ENCODE measurements at places on chromosomes 12 and 14. TPM values are rescaled to one million over a fixed set of nuclear protein-coding genes. Genes with fewer than 3 reads are reported as not detected.

DNA sequence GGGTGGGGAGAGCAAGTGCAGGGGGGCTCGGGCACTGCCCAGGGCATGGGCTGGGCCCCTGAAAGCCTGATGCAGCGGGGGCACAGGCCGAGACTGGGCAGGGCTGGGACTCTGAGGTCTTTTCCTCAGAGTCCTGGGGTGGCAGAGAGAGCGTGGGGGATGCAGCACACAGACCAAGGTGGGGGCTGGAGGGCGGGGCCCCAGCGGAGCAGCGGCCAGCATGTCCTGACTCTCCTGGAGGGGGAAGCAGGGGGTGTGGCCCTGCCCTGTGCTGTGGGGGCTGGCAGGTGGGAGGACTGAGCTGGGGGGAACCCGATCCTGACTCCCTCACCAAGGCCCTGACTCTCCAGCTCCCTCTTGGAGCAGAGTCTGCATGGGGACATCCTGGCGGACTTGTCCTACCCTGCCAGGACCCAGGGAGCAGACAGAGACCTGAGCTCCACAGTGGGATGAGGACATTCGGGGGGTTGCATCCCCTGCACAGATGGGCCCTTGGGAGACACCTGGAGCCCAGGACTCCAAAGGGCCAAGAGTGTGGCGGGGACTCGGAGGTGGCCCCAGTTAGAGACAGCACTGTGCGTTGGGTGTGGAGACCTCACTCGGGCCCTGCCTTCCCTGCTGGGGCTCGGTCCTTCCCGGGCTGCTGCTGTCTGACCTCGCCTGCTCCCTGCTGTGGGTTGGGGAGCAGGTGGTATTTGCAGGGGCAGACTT is 326.1 kb downstream of the TMEM121 start:
- DNase-seq = peak; percentile 61

- DNase-seq = no peak
Measured at GRCh38 chr14:75548544-75548943, 26.3 kb downstream of the BATF start.

The TSPAN19 gene
- total RNA-seq = not detected

DNA sequence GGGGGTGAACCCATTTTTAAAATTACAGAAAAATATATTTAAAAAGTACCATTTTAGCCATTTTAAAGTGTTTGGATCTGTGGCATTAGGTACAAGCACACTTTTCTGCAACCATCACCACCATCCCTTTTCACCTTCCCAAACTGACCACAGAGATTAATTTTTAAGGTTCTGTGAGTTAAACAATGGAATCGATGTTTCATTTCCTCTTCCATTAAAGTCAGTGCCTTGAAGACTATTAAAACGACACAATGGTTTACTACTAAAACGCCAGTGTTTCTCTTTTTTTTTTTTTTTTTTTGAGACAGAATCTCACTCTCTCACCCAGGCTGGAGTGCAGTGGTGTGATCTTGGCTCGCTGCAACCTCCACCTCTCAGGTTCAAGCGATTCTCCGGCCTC is 78.1 kb upstream of the GPR68 start:
- DNase-seq = no peak

DNA sequence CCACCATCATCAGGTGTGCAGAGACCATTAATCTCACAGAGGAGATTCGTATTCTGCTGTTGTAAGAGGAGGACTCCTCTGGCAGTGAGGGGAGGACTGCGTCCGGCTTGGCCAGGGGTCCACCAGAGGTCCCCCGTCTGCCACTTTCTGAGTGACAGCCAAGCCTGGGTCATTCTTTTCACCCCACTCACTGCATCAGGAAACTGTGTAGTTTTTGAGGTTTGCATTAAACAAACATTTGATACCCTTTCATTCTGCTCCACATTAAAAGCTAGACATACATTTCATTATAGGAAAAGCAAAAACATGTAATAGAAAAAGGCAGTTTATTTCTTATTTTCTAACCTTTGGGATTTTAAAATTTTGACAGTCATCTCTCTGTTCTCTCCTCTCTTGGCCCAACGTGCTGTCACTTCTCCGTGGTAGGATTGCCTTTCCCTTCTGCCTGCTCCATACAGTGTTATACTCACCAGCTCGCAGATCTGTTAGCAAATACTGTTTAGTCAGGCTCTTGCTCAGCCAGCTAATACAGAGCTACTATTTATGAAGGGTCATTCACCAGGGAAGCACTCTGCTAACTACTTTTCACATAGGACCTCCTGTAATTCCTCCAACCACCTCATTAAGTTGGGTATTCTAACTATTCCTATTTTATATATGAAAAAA is 99.3 kb downstream of the PELI2 start:
- DNase-seq = no peak

DNA sequence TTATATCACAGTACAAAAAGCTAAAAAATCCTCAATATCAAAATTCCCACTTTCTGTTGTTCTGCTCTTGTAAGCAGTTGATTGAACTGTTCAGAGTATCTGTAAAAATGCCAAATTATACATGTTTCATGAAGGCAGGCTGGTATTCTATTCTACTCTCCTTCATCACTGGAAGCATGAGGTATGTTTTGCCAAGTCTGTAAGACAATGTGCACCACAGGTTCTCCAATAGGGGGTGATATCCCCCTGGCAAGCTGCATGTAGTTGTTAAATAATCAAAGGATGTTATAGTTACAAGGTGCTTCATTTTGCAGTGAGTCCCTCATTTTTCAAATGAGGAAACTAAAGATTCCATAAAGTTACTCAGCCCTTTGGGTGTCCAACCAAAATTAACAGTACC is 15.1 kb upstream of the NEK9 start:
- DNase-seq = no peak

The RERG gene
- total RNA-seq = 19.6 TPM

DNA sequence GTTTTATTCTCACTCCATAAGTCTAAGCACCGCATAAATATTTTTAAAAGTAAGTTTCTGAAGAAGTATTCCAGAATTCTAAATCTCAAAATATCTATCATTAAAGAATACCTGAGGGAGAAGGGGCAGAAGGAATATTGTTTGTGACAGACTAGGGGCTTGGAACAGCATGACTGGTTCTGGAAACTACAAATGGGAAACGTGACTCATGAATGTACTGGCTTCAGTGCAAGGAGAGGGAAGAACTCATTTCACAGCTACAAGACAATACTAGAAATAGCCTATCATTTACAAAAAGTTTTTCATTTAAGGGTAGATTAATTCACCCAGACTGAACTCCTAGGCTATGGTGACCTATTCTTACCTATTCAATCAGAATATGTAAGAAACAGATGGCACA is 121.3 kb downstream of the SLC25A21 start:
- no peak for DNase-seq

GRCh38 chr12:56634242-56634836 is 4.2 kb upstream of the BAZ2A start:
- peak; percentile 86 for DNase-seq

The LALBA gene
- total RNA-seq = not detected

The HRK gene
- total RNA-seq = not detected

GRCh38 chr12:116609319-116610114 is 50.3 kb downstream of the MAP1LC3B2 start:
- no peak for DNase-seq

DNA sequence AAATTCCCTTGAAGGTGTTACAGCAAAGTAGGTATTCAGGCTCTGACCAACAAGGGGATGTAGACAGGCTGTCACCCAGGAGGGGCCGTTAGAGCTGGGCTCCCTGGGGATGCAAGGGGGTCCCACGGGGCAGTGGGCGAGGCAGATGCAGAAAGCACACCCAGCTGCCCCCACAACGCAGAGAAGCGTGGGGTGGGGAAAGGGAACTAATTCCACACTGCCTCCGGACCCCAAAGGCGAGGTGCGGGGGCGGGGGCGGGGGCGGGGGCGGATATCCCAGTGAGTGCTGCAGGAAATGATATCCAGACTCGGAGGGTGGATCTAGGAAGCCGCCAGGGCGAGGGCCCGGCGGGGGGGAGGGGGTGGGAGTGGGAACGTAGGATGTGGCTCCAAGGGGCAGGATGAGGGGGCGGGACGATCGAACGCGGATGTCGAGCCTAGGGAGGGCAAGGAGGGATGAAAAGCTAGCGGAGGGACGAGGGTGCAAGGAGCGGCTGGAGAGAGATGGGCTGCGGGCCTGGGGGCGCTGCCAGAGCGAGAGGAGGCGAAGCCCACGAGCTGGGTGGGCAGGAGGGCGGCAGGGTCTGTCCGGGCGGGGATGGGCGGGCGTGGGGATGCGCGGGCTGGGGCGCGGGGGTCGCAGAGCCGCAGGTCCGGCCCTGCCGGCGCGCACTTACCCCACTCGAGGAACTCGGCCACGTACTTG is 874 bp downstream of the CDC42BPB start:
- peak; percentile 85 for DNase-seq

The INHBC gene
- total RNA-seq = not detected

GRCh38 chr12:102759466-102759865 is 157.6 kb downstream of the PAH start:
- no peak for DNase-seq

DNA sequence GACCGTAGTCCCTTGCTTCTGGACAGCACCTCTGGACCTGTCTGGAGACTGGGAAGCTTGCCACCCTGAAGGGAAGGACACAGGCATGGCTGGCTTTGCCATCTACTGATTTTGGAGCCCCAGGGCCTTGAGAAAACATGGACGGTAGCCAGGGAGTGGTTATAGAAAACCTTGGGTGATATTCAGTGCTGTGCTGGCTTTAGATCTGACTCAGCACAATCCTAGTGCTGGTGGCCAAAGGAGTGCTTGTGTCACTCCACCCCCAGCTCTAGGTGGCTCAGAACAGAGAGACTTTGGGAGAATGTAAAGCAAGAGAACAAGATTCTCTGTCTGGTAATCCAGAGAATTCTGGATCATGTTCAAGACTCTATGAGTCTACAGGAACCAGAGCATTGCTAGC is 214.5 kb upstream of the IGF1 start:
- DNase-seq = no peak

- no peak for DNase-seq
Measured at GRCh38 chr14:87877877-87878276, 115.1 kb downstream of the GALC start.

- no peak for DNase-seq
Measured at GRCh38 chr12:27246774-27247173, 2.7 kb downstream of the STK38L start.

The SERPINA10 gene
- total RNA-seq = not detected

GRCh38 chr12:101927999-101928398 is 50.6 kb downstream of the DRAM1 start:
- no peak for DNase-seq

DNA sequence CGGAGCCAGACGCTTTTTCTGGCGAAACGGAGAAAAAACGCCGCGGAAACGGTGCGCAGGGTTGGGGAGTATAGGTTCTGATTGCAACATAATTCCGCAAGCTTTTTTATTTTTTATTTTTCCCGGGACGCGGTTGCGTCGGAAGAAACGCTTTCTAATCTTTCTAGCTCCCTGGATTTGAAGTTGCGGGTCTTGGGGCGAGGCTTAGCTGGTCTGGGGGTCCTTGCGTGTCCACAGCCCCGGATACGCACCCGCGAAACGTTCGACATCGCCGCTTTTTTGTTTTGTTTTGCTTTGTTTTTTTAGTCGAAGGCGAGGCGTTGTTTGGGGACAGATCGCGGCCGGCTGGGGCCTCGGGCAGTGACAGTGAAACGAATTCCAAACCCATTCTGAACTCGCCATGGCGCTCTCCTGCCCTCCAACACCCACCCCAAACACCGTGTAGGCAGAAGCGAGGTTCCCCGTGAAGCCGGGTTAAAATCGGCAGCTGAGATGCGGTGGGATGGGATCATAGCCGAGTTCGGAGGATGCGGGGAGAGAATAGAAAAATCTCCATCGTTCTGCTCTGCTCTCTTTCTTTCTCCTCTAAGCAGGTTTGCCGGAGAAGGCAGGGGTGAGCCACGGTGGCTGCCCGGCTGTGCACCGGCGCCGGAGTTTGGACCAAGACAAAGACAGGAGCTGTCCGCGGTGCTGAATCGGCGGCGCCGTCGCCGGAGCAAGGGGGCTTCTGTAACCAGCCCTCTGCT is 8.1 kb upstream of the LHX5 start:
- DNase-seq = peak; percentile 69

The DDX47 gene
- 59.6 TPM for total RNA-seq

GRCh38 chr14:81436296-81437138 is 36.4 kb upstream of the STON2 start:
- peak; percentile 88 for DNase-seq

The CD27 gene
- total RNA-seq = 1.5 TPM

GRCh38 chr12:68976395-68976841 is 43.4 kb upstream of the CPM start:
- DNase-seq = no peak

The EIF5 gene
- total RNA-seq = 245 TPM

GRCh38 chr12:89041078-89041477 is 311.2 kb downstream of the DUSP6 start:
- DNase-seq = no peak

GRCh38 chr14:23413681-23414080 is 5.6 kb upstream of the MYH6 start:
- no peak for DNase-seq

- DNase-seq = no peak
Measured at GRCh38 chr12:121770813-121771625, 22.5 kb downstream of the RHOF start.

The TAS2R43 gene
- not detected for total RNA-seq

DNA sequence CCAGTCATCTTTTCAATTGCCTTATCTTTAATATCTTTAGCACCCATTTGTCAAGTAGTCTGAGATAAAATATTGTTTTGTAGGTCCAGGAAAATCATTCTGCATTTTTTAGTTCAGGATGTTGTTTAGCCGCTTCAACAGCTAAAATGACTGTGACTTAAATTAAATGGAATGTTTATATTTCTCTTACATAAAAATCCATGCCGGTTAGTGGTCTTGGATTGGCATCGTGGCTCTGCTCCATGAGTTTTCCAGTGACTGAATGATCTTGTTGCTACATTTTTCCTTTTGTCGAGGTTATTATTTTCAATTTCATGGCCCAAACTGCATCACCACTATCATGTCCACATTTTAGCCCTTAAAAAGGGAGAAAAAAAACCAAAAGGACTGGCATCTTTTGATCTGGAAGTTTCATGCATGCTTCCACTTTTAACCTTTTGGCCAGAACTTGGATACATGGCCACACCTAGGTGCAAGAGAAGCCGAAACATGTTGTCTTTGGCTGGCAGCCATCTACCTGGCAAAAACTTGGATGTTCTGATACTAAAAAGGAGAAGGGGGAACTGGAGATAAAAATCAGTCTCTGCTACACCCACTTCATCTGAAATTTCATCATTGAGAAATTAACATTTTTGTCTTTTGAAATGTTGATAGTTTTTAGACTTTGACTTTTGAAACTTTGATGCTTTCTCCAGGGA is 142.4 kb downstream of the OTOGL start:
- DNase-seq = no peak

The FSCB gene
- not detected for total RNA-seq

The TCHP gene
- 16.5 TPM for total RNA-seq

The CHST11 gene
- total RNA-seq = 56.6 TPM

The RPGRIP1 gene
- total RNA-seq = 1.7 TPM

- DNase-seq = no peak
Measured at GRCh38 chr14:93207468-93208308, 632 bp downstream of the UBR7 start.

DNA sequence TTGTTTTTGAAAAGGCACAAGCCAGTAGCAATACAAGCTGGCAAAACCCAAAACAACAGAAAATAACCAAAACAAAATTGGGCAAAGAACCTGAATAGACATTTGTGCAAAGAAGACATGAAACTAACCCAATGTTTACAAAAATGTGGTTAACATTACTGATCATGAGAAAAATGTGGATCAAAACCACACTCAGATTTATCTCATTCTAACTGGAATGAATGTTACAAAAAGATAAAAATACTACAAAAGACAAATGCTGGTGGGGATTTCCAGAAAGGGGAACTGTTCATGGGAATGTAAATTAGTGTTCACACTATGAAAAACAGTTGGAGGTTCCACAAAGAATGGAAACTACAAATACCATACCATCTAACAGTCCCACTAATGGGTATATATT is 26.6 kb downstream of the ASCL4 start:
- no peak for DNase-seq

- no peak for DNase-seq
Measured at GRCh38 chr14:86858591-86858990, 1134.4 kb downstream of the GALC start.

Measured in upper lobe of right lung (tissue), 1 donor.